Sigmoid colon (tissue), 7 donors: ENCODE measurements at places on chromosomes 11 and 22. TPM values are rescaled to one million over a fixed set of nuclear protein-coding genes. Genes with fewer than 3 reads are reported as not detected.

GRCh38 chr11:73017024-73017751 is 124.9 kb downstream of the FCHSD2 start:
- no peak for DNase-seq

Gene TRIM22
- polyA plus RNA-seq = 106 TPM

Gene MUC5B
- polyA plus RNA-seq = 1.4 TPM

Gene SCGB1C1
- polyA plus RNA-seq = not detected

DNA sequence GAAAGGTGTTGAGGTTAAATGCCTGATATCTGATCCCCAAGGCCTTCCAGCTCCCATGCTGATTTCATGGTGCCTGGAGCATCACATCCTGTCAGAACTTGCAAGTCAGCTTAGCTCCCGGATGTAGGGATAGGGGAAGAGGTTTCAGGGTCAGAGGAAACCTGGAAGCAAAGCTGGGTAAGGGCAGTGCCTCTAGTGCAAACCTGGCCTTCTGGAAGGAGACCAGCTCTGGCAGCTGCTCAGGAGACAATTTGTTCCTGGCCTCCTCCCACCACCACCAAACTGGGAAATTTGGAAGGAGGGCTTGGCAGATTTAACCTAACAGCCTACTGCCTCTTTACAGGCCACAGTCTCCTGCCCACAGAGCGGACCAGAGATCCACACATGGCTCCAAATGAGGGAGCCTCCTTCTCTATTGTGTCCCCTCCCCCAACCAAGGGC is 9.2 kb upstream of the TSKU start:
- no peak for DNase-seq
